ENCODE measurements at places on chromosomes 7 and 10. TPM values are rescaled to one million over a fixed set of nuclear protein-coding genes. Genes with fewer than 3 reads are reported as not detected.

The GNAI1 gene
- 20.7 TPM for total RNA-seq

The ZNF503 gene
- 32.1 TPM for total RNA-seq

The GPRIN2 gene
- 1.2 TPM for total RNA-seq

The RPA3 gene
- 15.6 TPM for total RNA-seq

The FANK1 gene
- total RNA-seq: 1.3 TPM

The CACNA2D1 gene
- total RNA-seq: 40.5 TPM

The GPR15LG gene
- not detected for total RNA-seq

The TCTN3 gene
- total RNA-seq: 20.8 TPM

The SLIT1 gene
- 0.19 TPM for total RNA-seq

The AGMO gene
- 3.4 TPM for total RNA-seq

The FEZF1 gene
- total RNA-seq: not detected
